ENCODE measurements at places on chromosomes 5 and 9.

DNA sequence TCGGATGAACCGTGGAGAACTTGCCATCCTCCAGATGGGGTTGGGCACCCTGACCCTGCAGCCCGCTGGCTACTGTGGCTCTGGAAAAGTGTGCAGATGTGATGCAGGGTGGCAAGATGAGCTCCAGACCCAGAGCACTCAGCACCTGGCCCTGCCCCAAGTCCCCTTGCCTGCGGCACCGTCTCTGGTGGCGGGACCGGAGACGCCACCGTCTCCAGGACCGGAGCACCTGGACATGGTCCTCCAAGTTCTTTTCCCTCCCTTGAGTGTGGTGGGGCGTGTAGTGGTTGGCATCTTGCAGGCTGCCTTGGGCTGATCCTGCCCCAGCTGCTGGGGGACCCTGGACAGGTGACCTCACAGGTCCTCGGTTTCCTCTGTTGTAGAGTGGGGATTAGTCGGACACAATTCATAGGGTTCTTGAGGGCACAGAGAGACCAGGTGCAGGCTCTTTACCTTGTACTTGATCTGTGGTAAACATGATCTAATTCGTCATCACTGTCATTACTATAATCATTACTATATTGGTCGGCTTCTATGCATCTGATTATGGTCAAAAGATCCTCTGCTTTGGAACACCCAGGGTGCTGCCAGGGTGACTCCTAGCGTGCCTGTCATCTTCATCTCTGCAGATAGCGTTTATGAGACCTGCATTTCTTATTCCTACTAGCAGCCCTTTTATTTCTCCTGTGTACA lies 83.5 kb downstream of the COL5A1 start:
- no peak for DNase-seq

DNA sequence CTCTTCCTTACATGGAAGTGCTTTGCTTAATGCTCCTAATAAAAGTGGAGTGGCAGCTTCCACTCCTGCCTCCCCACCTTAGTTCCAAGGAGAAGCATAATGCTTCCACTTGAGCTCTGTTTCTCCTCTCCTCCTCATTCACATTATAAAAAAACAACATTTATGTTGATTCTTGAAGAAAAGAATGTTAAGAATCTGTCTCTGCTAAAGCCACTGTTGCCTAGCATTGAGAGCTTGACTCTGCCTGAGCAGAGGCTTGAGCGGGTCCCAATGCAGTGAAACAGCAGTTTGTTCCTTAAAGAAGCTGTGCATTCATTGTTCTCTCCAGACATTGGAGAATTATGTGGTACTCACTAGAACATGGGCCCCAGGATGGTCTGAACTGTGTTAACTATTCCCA lies 101.5 kb upstream of the GHR start:
- DNase-seq, result no peak

GRCh38 chr5:16489322-16489791 lies 23.8 kb upstream of the ZNF622 start:
- DNase-seq, result no peak

DNA sequence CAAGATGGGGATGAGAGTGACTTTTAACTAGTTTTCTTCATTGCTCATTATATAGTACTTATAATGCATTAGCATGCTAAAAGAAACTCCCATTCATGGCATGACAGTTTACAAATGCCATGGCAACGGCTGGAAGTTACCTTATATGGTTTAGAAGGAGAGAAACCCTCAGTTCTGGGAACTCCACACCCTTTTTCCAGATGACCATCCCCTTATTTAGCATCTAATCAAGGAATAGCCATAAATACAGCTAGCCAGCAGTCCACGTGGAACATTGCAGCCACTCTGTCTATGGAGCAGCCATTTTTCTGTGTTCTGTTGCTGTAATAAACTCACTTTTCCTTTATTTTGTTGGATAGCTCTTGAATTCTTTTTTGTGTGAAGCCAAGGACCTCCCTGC lies 1137.8 kb downstream of the CDH18 start:
- no peak for DNase-seq

- no peak for DNase-seq
Measured at GRCh38 chr9:5554254-5554653, 43.9 kb downstream of the PDCD1LG2 start.

DNA sequence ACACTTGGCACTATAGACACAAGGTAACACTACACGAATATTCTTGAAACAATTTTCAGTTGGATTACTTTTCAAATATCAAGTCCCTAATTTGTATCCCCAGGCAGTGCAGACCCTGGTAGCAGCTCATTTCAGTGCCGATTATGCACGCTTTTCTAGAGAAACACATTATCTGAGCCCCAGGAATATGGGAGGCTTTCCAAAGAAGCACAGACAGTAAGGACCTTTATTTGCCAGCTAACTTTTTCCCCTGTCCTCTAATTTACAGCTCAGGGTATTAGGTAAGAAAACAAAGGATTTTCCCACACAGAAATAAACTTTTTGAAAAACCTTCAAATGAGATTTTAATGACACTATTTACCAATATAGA lies 852.3 kb upstream of the DMAC1 start:
- no peak for DNase-seq

GRCh38 chr9:126361810-126362238 lies 35.2 kb downstream of the MVB12B start:
- DNase-seq, result no peak
